Skeletal muscle cell (primary cell): ENCODE measurements at places on chromosomes 6 and 20.
A peak's percentile ranks its signal among the peaks of the same experiment; 100 is the strongest.

DNA sequence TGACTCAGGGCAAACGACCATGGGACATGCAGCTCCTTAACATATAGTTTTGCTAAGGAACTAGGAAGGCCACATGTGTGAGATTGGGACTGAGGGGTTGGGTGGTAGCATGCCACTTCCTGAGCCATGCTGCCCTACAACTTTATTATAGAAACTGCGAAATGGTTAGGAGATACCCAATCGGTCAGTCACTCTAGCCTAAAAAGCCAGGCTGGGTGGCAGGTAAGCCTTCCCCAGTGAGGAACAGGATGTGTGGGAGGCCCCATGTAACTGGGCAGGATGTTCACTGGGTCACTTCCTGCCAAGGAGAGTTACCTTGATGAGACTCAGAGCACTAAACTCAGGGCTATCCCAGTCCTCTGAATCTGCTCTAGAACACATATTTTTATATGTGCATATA lies 123.5 kb downstream of the MAP3K7 start:
- DNase-seq, result no peak

DNA sequence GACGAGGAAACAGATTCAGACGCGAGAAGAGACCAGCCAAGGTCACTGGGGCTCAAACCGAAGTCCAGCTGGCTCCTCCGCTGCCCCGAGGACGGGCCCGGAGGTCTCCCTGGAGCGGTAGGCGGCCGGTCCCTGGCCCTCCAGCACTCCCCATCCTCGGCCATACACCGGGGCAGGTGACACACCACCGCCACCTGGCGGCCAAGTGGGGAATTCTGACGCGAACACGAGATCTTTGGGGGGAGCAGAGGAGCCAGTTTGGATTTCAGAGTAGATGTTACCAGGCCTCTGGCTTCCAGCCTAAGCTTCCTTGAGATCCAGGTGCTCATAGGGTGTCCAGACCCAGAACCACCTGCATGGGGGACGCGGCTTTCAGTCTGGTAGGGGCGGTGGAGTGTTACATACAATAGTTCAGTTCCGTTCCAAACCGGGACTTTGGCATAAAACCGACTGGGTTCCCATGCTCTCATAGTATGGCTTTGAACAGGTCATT lies 16.1 kb downstream of the BPIFB1 start:
- DNase-seq, result no peak

DNA sequence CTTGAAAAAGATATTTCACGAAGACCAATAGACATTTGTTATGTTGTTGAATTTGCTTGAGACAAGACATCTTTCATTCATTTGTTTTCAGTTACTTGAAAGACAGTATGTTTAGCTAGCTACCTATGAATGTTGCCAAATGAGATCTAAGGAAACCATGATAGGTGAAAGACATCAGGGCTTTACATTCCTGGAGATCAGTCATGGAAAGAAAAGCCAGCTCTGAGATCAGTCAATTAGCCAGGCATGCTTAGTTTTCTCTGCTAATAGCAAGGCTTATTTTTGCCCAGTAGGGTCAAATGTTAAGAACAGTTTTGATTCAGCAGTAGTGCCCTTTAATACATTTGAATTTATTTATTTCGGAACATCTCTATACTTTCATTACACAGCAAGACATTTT lies 116.5 kb upstream of the EDN1 start:
- no peak for DNase-seq

GRCh38 chr6:71194724-71195123 lies 93.9 kb upstream of the OGFRL1 start:
- peak; percentile 56 for DNase-seq

GRCh38 chr6:75550544-75551167 lies 51.0 kb upstream of the SENP6 start:
- DNase-seq, result no peak

- peak; percentile 36 for DNase-seq
These were observed 17.9 kb upstream of the SNHG17 start for GRCh38 chr20:38452880-38453624.
